ENCODE measurements at places on chromosomes 2 and 18.

GRCh38 chr18:12995952-12996477, 4.9 kb downstream of the CEP192 start:
- no peak for DNase-seq

DNA sequence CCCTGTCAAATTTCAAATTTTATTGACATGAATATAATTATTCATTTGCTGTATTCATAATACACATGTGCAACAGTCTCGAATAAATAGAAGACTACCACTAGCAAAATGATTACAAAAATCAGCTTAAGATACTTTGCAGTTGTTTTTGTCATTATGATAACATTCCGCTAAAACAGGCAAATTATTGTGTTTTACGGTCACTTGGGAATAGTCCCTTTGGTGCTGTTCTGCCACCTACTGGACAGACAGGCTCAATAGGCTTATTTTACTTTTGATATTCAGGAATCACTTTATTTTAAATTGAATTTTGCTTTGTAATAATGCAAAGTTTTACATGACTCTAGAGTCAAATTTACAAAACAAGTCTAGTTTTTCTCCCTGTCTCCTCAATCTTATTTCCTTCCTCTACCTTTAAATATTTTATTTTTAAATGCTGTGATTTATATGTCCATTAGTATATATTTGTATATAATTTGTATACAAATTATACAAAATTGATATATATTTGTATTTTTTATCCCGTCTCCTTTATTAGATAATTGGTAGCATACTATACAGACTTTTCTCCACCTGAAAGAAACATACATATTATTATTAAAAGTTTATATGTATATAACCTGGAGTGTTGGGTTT, 456.3 kb downstream of the DLGAP1 start:
- peak; percentile 71 for DNase-seq

GRCh38 chr18:76460482-76460881, 34.6 kb downstream of the ZNF516 start:
- DNase-seq = no peak

GRCh38 chr2:240419271-240419670, 16.2 kb upstream of the GPC1 start:
- no peak for DNase-seq

DNA sequence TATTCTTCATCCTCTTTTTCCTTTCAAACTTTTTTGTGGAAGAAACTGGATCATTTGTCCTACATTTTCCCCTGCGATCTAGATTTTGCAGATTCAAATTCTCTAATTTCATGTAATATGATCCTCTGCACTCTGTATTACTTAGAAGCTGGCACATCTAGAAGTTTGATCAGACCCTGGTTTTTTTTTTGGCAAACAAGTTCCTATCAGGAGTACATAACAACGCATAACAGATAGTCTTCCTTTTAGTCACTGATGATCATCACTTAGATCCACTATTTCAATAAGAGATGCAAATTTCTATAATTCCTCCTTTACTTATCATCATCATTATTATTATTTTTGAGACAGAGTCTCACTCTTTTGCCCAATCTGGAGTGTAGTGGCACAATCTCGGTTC, 117.1 kb downstream of the CDH2 start:
- DNase-seq = no peak

GRCh38 chr2:60581433-60582282, 28.2 kb upstream of the BCL11A start:
- DNase-seq = peak; percentile 2

GRCh38 chr18:48909721-48910120, 41.0 kb downstream of the SMAD7 start:
- DNase-seq = no peak

DNA sequence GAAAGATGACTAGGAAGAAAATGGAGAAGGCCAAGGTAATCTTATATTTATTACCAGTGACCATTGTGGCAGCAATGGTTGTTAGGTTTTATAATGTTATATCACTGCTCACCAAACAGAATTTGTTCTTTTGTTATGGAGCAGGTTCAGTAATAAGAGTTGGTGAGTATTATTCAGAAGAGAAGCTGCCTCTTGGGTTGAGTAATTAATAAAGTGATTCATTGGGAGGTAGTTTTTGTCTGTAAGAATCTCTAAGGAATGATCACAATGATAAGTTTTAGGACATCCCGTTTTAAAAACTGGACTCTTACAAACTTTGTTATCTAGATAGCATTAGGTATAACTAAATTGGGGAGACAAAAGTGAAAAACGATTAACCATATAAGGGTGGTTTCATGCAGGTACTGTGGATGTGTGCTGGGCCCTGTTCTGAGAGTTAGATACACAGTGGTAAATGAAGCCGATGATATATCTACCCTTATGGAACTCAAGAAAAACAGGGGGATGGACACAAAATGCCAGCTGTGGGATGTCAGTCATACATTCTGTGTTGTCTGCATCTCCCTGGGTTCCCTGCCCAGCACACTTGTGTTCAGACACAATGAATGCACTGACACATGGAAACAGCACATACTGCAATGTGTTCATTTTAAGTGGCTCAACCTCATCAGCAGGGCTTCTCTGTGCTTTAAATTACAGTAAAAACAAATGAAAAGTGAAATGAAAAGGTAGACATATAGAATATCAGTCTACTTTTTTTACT, 7.5 kb downstream of the MAP4K4 start:
- peak; percentile 38 for DNase-seq

GRCh38 chr2:52495816-52496215, 1271.8 kb upstream of the CHAC2 start:
- DNase-seq = no peak

DNA sequence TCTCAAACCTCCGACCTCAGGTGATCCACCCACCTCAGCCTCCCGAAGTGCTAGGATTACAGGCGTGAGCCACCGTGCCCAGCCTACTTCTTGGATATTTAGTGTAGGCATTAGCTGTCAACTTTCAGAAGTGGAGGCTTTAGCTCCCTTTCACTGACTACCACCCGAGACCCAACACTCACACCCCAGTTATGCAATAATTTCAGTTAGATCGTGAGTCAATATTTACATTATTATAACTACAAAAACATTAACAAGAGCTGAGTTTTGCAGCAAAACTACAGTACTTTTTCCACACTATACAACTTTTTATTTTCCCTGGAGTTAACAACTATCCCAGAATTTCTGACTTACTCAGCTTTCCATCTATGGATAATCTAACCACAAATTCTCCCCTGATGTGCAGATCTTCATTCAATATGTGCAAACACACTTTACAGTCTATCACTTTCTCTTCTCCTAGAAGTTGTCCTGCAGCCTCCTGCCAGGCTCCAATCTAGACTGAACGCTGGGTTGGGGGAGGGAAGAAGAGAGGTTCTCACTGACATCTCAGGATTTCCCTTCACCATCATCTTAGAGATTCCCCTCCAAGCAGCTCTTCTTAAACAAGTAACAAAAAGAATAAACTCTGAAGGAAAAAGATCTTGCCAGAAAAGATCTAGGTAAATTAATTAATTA, 10.1 kb downstream of the TBC1D8 start:
- peak; percentile 63 for DNase-seq

DNA sequence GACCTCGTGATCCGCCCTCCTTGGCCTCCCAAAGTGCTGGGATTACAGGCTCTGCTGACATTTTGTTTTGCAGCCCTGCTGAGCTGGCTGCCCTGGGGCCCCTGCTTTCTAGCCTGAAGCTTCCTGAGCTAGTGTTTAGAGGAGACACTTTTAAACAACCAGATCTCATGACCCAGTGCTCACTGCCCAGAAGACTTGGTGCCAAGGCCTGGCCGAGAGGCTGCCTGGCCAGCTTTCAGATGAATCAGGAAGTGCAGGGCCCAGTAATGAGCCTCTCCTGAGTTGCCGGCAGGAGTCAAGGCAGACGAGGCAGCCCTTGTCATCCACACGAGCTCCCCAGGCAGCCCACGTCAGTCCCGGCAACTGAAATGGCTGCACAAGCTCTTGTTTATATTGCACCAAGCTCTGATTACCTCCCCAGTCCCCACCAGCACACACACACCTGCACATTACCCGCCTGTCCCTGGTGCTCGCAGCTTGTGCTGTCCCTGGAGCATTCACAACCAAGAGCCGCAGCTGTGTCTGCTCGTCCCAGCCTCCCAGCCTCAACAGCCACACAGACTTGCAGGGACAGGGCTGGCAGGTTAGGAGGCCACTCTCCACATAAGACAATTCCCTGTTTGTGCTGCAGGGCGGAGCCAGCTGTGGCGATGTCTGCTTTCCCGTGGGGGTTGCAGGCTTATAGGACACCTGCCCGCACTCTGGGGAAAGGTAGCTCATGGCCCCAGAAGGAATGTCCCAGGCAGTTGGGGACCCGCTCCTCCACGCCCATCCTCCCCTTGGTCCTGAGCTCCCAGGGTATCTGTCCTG, 331.2 kb upstream of the MYT1L start:
- DNase-seq = no peak

GRCh38 chr2:24304631-24305030, 55.7 kb downstream of the ITSN2 start:
- no peak for DNase-seq

DNA sequence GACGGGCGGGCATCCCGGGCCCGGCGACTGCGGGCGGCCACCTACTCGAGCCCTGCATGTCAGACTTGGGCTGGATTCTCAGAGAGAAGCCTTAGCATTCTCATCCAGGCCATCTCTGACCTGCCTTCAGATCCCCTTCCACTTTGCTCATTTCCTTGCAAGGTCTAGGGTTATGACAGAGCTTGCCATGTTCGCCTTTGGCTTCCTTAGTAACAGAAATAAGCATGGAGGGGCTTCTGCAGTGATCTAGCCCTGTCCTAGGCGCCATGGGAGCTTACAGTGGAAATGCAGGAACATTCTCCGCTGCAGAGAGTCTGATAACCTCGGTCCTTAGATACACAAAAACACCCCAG, 632 bp upstream of the ACVR1 start:
- DNase-seq = no peak

- no peak for DNase-seq
Measured at GRCh38 chr18:13051159-13051558, 60.0 kb downstream of the CEP192 start.

DNA sequence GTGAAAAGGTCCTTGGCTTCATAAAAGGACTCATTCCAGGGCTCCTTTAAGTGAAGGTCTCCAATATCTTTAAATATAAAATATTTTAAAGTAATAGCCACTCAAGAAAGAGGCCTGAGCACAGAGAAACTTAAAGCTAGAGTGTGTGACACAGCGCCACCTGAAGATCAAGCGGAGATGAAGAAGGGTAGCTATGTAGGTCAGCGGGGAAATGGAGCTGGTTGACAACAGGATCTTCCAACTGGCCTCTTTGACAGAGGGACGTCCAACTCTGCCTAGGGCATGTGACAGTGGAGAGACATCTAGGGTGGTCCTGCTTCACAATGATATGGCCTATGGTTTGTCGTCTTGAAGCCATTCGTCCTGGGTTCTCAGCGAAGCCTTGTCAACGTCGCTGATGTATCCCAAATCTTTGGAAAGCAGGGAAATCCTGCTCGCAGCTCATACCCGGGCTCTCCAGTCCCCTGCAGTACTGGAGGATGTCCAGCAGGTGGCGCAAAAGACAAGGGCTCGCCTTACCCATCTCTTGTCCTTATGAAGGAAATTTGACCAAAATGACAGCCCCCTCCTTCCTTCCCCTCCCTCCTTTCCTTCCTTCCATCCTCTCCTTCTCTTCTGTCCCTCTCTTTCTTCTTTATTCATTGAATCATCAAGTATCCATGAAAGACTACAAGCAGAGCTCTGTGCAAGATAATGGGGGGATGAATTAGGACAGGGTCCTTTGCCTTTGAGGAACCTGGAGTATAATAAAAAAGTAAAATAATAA, 59.6 kb downstream of the LONRF2 start:
- DNase-seq = no peak

DNA sequence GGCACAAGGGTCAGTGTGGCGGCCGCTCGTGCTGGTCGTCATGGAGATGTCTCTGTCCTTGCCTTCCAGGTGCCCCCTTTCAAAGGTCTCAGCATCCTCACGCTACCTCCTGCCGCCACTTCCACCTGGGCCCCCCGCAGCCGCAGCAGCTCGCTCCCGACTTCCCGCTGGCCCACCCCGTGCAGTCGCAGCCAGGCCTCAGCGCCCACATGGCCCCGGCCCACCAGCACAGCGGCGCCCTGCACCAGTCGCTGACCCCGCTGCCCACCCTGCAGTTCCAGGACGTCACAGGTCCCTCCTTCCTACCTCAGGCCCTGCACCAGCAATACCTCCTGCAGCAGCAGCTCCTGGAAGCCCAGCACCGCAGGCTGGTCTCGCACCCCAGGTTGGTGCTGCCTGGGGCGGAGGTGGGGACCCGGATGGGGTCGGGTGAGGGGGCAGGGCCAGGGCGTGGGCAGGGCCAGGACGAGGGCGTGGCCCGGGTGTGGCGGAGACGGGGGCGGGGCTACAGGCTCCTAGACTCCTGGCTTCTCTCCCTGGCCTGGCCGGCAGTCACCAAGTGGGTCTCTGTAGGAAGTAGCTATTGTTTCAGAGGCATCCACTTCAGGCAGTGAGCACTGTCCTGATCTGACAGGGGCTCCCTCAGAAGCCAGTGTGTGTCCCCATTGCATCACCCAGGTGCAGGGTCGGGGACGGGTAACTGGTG, 223.7 kb downstream of the LOXHD1 start:
- no peak for DNase-seq

DNA sequence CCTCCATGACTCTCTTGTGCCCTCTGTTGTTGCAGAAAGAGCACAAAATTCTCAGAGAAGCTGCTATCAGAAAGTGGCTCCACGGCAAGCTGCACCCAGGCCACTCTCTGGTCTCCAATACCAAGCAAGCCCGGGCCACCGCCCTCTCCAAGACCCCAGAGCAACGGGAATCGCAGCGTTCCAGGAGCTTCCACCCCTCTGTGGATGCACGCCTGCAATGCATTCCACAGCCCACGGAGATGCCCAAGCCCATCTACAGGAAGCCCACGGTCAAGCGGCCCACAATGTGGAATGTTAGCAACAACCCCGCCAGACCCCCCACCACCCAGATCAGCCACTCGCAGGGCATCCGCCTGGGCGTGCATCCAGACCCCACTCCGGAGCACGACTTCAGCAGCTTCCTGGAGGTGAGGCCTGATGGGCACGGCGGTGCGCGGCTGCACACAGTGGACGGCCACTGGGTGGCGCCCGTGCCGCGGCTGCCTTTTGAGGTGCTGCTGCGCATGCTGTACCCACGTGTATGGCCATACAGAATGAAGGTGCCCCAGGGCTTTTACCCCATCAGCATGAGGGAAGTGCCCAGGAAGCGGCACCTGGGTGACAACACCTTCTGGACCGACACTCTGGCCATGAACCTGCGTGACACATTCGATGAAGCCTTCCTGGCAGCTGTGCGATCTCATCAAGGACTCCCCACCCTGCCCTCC, 6.3 kb downstream of the ANKRD53 start:
- DNase-seq = peak; percentile 5

- no peak for DNase-seq
Measured at GRCh38 chr2:97711394-97711711, 2.0 kb upstream of the ZAP70 start.

GRCh38 chr2:10208736-10209135, 86.2 kb downstream of the RRM2 start:
- DNase-seq = no peak
